ENCODE measurements at places on chromosomes 11 and 22.

- DNase-seq: no peak
Measured at GRCh38 chr11:34523053-34523452, 9.5 kb upstream of the ELF5 start.

GRCh38 chr11:8098879-8099278 is 17.9 kb downstream of the TUB start:
- DNase-seq: no peak

DNA sequence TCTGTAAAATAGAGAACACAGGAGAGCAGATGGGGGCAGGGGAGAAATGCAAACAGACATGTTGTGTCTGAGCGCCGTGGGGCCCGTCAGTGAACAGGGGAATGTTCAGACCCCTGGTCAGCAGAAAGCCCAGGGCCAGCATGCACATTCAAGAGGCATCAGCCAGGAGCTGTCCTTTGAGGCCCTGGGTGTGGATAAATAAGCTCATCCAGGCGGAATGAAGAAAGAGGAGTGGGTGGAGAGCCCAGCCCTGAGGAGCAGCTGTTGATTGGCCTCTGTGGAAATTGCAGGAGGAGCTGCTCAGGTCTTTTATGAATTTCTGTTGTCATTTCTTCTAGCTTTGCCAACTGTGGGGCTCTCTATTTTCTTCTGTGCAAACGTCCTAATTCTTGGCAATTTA is 49.7 kb upstream of the CECR2 start:
- no peak for DNase-seq

DNA sequence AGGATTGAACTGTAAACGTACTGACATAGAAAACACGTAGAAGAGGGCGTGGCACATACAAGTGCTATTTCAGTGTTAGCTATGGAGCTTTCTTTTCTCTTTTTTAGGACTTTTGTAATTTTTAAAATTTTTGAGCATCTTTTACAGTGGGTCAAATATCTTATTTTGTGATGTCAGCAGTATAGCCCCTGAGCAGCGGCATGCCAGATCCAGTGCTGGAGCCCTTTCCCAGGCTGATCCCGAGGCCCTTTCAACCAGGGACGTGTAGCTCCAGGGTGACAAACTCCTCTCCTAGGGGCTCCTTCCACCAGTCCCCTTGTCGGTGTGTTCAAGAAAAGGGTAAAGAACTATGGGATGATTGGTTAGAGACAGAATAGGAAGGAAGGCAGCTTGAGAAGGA is 777.0 kb downstream of the NTM start:
- DNase-seq: no peak

- DNase-seq: no peak
Measured at GRCh38 chr11:7486098-7486780, 933 bp downstream of the OLFML1 start.

GRCh38 chr22:23789638-23790037 is 2.9 kb downstream of the SMARCB1 start:
- DNase-seq: no peak

DNA sequence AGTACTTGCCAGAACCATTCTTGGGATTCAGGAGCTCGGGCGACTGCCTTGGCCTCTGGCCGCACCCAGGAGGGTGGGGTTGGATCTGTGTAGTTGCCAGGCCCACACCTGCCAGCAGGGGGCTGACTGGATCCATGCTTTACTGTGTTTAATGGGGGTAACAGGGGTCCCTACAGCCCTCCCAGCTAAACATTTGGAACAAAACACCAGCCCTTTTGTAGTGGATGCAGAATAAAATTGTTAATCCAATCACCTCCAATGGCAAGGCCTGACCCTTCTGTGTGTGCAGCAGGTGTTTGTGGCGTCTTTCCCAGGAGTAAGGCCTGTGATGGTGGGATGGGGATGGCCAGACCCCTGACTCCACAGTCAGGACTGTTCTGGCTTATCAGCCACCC is 22.5 kb downstream of the SUN2 start:
- DNase-seq: no peak

DNA sequence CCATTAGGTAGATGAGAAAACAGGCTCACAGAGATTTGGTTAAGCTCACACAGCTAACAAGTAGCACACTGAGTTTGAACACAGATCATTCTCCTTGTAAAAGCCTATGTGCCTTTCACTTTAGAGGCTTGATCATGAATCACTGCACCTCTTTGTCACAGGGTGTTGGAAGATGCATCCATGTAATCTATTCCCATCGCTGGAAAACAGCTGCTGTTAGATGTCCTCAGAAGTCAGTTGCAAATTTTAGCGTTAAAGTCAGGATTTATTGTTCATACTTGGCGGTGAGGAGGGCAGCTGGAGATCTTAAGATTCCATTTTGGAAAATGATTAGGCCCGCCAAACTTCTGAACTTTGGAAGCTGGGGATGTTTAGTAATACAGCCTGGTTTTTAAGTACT is 2.6 kb downstream of the CNTF start:
- DNase-seq: no peak

DNA sequence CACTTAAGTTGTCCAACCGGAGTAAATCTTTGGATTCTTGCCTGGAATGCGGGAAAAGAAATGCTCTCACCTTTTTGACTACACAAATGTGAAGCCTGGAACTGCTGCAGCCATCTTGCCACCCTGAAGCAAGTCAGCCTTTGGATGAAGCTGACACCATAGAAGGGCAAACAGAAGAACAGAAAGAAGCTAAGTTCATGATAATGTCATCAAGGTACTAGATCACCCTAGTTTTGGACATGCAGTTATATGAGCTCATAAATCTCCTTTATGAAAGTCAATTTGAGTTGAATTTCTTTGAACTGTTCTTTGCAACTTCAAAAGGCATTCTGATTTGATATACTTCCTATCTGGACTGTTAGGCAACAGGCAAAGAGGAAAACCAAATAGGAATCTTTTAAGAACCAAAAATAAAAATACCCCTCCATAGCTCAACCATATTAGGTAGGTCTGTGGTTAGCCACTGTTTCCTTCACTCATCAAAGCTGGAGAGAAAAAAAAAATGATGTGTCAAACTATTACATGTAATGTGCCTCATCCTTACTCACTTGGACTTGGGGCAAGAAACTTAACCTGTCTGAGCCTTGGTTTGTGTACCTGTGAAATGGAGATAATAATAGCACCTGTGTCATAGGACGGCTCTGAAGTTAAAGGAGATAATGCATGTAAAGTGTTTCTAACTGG is 91.9 kb downstream of the WT1 start:
- DNase-seq: no peak

DNA sequence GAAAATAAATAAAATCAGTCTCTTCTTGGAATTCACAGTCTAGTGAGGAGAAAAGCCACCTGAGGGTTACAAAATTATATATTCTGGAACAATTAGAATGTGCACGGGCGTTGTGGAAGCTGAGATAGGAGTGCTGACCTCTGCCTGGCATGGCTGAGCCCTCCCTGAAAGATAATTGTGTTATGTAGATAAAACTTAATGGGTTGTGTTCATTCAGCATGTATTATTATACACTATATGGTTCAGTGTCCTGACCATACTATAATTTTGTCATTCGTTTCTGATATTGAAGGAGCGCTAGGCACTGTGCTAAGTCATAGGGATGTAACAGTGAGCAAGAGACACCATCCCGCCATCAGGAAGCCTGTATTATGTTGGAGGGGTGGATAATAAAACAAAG is 3.7 kb downstream of the ACAT1 start:
- no peak for DNase-seq

DNA sequence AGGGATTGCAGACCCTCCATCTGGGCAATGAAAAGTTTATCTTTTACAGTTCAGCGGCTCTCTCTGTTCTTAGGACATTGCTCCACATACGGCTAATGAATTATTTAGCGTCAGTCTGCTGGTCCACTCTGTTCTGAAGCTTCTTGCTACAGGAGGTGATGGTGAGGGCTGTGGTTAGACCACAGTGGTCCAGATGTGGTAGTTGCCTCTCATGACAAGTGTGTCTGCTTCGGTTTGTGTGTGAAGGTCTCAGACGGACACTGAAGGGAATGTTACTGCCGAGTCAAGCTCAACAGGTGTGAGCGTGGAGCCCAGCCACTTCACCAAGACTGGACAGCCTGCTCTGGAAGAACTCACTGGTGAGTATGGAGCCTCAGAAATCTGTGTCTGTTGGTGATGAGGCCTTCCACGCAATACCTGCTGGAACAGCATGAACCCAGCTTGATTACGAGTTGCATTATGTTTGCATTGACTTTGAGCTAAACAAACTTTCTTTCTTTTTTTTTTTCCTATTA is 220.8 kb downstream of the DBX1 start:
- no peak for DNase-seq

- no peak for DNase-seq
Measured at GRCh38 chr22:20421507-20421874, 16.1 kb downstream of the SCARF2 start.
